ENCODE measurements at places on chromosomes 5 and 9. TPM values are rescaled to one million over a fixed set of nuclear protein-coding genes. Genes with fewer than 3 reads are reported as not detected.

Gene PGM5
- total RNA-seq = 5.5 TPM

Gene CDKN2A
- 40.8 TPM for total RNA-seq

Gene LVRN
- total RNA-seq = not detected

Gene FOXI1
- not detected for total RNA-seq

Data from mammary microvascular endothelial cell (primary cell).